ENCODE measurements at places on chromosomes 12 and 14. TPM values are rescaled to one million over a fixed set of nuclear protein-coding genes. Genes with fewer than 3 reads are reported as not detected.

Gene C12orf54
- not detected for total RNA-seq

Gene MYO1A
- 1.2 TPM for total RNA-seq

Gene POTEM
- total RNA-seq: not detected

- no peak for DNase-seq
- no peak overlapping the region for H3K4me3 ChIP-seq
- H3K27ac ChIP-seq: no peak overlapping the region
These were observed 99.2 kb downstream of the SLC41A2 start for GRCh38 chr12:104858611-104859543.

GRCh38 chr12:23424685-23425084 lies 524.8 kb downstream of the SOX5 start:
- no peak for DNase-seq
- H3K27ac ChIP-seq: no peak overlapping the region
- H3K36me3 ChIP-seq: no peaks in the 10 kb centered on the region

DNA sequence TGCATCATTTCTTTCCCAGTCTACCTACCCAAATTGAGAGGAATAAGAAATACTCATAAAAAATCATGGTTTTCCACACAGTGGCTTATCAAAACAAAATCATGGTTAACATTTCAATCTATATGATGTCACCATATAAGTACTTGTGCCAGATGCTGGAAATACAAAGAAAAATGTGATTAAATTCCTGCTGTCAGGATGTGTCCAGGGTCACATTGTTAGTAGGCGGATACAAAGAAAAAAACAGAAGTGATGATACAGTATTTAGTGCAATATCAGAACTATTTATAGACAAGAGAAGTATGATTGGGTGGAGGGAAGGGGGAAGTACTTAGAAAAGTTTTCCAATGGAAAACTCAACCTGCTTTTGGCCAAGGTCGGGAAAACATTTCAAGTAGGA lies 47.0 kb upstream of the OR6J1 start:
- H3K4me1 ChIP-seq: no peaks in the 10 kb centered on the region
- H3K27me3 ChIP-seq: peaks cover 6% of the 10 kb centered on the region
- DNase-seq: no peak
- no peak overlapping the region for H3K27ac ChIP-seq

DNA sequence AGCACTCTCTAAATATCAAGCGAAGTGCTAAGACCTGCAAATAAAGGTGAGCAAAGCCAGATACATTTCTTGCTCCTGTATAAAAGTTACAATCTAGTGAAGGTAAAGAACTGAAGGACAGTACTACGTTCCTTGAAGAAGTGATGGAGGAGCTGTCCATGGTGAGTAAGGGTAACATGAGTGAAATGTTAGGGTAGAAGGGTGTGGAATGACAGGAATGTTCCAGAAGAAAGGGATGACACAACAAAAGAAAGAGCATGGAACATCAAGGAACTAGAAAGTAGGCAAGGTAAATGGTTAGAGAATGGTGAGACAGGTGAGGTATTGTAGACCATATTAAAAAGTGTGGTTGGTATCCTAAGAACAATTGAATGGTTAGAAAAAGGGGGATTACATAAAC lies 272.4 kb downstream of the ACSS3 start:
- H3K36me3 ChIP-seq: no peaks in the 10 kb centered on the region
- no peak overlapping the region for H3K27ac ChIP-seq
- no peak for DNase-seq
- no peaks in the 10 kb centered on the region for H3K27me3 ChIP-seq
- H3K4me1 ChIP-seq: no peaks in the 10 kb centered on the region

DNA sequence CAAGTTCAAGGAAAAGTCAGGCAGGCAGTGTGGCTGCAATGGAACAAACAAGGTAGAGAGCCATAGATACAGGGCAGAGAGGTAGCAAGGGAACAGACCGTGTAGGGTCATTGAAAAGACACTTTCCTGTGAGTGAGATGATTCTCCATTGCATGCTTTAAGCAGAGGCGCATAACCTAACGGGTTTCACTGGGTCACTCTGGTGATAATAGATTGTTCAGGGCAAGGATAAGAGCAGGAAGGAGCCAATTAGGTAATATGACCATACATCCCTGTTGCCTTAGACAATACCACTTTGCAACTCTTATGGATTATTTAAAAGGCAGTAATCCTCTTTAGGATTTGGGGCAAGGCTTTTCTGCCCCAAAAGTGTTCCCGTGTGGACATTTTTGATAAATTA lies 214.1 kb downstream of the PTPRO start:
- no peak for DNase-seq
- no peak overlapping the region for H3K4me3 ChIP-seq
- no peaks in the 10 kb centered on the region for H3K27me3 ChIP-seq
- no peak overlapping the region for H3K27ac ChIP-seq
- H3K36me3 ChIP-seq: no peaks in the 10 kb centered on the region
- peaks cover 36% of the 10 kb centered on the region for H3K4me1 ChIP-seq

DNA sequence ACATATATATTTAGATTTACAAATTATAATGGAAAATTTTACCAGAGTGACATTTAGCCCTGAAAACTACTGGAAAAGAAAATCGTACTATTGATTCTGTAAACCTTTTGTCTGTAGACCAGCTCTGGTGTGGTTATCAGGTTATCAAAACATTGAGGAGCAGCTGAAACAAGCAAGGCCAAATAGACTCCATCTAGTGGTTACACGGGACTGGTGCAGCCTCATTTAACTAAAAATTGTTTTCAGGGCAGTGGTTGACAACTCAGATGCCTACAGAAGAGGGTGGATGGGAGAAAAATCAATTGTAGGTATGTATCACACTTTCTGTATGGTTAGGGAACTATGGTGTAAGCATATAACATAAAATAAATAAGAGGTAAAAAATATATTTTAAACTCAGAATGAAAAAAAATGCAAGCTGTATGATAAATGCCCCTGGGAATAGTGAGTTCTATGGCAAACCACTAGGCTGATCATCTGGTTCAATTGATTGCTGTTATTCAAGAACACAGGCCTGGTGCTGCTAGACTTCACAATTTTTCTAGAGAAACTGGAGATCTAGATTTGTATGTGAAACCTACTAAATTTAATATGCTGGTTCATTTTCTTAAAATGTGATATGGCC lies 51.2 kb downstream of the ACSS3 start:
- no peaks in the 10 kb centered on the region for H3K36me3 ChIP-seq
- no peak for DNase-seq
- no peaks in the 10 kb centered on the region for H3K4me1 ChIP-seq

GRCh38 chr12:81962126-81962856 lies 203.1 kb upstream of the PPFIA2 start:
- DNase-seq: no peak
- no peaks in the 10 kb centered on the region for H3K4me1 ChIP-seq
- no peaks in the 10 kb centered on the region for H3K36me3 ChIP-seq
- H3K4me3 ChIP-seq: no peak overlapping the region
- H3K27ac ChIP-seq: no peak overlapping the region

Gene CPNE8
- 3.4 TPM for total RNA-seq

Gene PAX9
- total RNA-seq: not detected

Data from CD4-positive, alpha-beta memory T cell (primary cell).